ENCODE measurements at places on chromosomes 13 and 19. TPM values are rescaled to one million over a fixed set of nuclear protein-coding genes. Genes with fewer than 3 reads are reported as not detected.
A peak's percentile ranks its signal among the peaks of the same experiment; 100 is the strongest.

DNA sequence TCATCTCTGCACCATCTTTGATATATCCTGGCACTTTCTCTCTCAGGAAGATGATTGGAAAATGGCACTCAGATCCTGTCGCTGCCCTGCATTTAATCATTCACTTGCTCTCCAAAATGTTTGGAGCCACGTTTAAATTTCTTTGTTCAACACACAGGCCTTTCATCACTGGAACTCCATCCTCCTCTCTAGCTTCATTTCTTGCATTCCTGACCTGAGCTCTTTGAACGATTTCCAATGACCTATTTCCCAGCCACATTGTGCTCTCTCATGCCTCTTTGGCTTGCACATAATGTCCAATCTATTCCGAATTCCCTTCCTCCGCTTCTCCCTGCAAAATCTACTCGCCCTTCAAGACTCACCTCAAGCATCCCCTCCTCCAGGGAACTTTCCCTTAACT is 287.4 kb upstream of the NBEA start:
- DNase-seq = no peak

DNA sequence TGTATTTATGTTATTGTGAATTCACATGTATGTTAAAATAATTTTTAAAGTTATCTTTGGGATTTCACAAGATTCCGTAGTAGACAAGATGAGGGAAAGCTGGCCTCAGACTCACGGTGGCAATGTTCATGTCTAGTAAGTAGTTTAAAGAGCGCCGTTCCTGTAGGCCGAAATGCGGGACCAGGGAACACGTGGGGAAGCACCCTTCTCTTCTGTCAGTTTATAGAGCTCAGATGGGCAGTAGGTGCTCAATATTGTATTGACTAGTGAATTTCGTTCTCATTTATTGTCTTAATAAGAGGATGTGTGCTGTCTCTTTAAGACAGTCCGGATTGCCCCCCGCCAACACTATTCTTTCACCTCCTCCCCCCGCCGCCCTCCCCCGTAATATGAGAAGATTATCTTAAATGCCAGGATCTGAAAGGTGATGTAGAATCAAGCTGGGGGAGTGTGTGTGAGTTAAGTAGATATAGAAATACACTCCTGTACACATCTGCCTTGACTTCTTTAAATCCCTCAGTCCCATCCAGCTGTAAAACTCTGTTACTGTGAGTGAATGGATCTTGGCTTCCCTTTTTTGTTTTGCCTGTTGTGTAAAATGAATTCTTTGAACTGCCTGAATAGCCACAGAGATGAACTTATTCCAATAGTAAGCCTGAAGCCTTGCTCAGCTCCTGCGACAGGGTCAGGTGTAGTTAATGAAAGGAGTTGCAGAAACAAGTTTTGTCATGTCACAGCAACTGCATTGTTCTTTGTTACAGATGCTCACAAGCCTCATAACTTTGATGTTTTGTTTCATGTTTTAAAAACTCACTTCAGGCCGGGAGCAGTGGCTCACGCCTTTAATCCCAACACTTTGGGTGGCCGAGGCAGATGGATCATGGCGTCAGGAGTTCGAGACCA is 1.3 kb downstream of the LAMP1 start:
- DNase-seq = no peak

SGTA gene
- total RNA-seq = 42.4 TPM

DNA sequence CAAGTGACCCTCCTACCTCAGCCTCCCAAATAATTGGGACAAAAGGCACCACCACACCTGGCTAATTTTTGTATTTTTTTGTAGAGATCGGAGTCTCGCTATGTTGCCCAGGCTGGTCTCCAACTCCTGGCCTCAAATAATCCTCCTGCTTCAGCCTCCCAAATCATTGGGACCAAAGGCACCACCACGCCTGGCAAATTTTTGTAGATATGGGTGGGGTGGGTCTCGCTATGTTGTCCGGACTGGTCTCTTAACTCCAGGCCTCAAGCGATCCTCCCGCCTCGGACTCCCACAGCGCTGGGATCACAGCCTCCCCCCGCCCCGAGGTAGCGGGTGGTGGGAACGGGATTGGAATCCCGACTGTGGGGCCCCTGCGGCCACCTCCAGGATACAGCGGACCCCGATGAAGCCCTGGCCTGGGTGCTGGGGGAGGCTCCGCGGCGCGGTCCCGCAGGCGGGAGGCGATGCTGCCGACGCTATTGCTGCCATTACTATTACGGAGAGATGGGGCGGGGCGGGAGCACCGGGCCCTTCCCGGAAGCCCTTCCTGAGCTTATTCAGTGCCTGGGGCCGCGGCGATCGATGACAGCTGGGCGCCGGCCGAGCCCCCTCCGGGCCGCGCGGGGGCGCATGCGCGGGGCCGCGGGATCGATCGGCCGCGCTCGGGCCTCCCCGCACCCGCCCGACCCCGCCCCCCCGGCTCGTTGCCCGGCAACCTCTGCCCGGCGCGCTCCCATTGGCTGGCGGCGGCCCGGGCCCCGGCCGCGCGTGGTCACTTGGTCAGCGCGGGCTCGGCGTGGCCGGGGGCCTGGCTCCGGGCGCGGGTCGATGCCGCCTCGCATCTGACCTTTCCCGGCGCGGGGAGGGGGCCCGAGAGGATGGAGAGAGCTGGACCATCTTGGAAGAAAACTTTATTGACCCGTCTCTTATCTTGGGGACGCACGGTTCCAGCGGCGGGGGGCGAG is 27.9 kb upstream of the ONECUT3 start:
- no peak for DNase-seq

DNA sequence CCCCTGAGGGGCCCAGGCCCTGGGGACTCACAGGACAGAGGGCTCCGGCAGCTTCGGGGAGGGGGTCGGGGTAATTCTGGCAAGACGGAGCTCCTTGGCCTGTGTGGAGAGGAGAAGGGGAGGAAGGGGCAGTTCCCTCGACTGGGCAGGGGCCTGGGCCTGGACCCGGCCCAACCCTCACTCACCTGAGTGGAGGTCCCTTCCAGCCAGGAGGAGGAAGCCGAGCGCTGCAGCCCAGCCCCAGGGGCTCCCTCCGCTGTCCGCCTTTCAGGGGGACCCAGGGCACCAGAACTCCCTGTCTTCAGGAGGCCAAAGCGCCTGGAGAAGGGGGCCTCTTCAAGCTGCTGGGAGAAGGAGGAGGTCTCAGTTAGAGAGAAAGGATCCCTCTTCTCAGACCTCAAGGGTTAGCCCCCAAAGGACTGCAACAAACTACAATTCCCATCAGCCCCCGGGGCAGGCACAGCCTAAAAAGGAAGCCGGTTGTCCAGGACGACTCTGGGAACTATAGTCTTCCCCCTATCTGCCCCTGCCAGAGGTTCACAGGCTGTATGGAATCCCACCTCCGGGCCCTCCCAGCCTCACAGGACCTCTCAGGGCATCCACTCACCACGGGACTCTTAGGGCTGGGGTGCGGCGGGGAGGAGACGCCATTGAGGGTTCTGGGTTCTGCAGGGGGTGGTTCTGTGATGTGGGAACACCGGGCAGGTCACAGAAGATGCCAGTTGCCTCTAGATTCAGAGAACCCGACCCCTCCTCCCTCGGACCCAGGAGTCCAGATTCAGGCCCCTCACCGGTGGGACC is 19.8 kb downstream of the EPS8L1 start:
- peak; percentile 41 for DNase-seq

DNA sequence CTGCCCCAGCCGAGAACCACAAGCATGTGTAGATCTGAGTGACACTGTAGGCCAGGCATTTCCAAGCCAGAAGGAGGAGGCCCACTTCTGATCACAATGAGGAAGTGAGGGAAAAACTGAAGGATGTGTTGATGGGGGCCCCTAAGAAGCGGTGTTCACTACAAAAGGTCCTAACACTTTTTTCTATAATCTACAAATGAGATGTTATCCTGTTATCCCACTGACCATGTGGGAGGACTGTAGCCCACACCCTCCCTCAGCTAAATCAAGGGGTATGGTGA is 99.0 kb upstream of the MCF2L start:
- DNase-seq = no peak

GRCh38 chr13:66560189-66560588 is 669.9 kb downstream of the PCDH9 start:
- no peak for DNase-seq

IGLON5 gene
- not detected for total RNA-seq
